ENCODE measurements at places on chromosomes 3 and 15.
A peak's percentile ranks its signal among the peaks of the same experiment; 100 is the strongest.

- no peak for DNase-seq
Observed at GRCh38 chr15:44529864-44530604, 6.9 kb upstream of the EIF3J start.

GRCh38 chr3:42732196-42732828 lies 29.7 kb upstream of the HHATL start:
- no peak for DNase-seq

DNA sequence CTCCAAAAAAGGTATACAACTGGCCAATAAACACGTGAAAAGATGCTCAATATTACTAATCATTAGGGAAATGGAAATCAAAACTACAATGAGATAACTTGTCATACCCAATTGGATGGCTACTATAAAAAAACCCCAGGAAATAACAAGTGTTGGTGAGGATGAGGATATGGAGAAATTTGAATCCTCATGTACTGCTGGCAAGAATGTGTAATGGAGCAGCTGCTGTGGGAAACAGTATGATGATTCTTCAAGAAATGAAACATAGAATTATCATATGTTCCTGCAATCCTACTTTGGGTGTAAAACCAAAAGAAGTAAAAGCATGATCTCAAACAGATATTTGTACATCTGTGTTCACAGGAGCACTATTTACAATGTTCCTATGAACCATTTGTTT lies 67.4 kb downstream of the RPLP1 start:
- no peak for DNase-seq

DNA sequence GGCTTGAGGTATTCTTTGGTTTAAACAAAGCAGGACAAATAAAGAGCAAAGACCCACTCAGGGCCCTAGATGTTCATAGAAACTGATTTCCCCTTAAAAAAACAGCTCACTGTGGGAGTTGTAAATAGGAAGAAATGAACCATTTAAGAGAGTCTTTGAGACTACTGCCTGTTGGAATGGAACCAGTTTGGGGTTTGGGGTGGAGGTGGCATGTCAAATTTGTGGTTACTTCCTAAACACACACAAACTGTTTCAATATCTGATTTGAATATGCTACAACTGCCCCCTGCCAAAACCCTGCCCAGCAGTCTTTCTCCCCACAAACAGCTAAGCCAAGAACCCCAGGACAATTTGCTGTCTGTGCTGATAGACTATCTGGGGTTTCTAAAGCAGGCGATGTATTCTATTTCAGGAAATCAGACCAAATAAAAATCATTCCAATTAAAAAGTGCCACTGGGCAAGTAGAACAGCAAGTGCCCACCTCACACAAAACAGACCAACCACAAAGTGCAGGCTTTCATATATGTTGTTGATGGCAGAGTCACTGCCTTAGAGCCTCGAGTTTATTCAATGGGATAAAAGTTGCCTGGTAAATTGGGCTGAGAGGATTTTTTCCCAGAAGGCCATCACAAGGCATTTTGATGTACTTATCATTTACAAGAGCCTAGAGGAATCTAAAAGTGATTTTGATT lies 293.9 kb upstream of the PROK2 start:
- DNase-seq: no peak

DNA sequence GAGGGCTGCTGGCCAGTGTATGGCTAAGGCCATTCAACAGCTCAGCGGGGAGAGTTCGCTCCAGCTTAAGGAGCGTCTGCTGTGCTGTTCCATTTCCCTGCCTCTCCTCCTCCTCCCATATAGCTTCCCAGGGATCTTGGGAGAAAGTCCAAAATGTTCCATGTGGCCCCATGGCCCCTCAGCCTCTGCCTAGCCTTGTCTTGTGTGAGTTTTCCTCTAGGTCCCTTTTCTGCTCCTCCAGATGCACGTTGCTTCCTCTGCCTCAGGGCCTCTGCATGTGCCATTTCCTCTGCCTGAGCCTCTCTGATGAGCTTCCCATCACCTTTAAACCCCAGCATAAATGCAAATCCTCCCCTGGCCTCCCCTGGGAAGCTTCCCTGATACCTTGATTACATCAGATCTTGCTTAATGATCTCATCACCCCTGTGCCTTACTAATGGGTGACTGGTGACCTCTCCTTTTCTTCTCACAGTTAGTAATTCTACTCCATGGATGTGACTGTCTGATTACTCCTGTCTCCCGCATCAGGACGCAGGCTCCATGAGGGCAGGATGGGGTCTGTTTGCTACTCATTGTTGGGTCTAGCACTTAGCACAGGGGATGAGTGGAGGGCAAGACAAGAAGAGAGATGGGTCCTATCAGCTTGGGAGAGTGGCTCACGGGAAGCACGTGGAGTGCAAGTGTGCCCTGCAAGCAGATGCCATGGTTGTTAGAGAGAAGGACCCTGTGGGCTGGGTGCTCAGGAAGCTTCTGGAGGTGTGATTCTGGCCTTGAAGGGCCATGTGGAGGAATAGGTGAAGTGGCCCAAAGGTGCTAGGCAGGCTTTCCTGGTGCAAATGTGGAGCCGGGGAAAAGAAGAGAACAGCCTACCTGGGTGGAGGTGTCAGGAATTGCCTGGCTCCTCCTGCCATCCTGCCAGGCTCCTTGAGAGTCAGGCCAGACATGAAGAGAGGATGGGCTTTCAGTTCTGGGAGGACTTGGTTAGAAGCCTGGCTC lies 23.8 kb downstream of the ITGA11 start:
- DNase-seq: no peak

- no peak for DNase-seq
Observed at GRCh38 chr3:105950881-105951600, 82.2 kb upstream of the CBLB start.

GRCh38 chr3:117874904-117875874 lies 1159.5 kb downstream of the IGSF11 start:
- no peak for DNase-seq

DNA sequence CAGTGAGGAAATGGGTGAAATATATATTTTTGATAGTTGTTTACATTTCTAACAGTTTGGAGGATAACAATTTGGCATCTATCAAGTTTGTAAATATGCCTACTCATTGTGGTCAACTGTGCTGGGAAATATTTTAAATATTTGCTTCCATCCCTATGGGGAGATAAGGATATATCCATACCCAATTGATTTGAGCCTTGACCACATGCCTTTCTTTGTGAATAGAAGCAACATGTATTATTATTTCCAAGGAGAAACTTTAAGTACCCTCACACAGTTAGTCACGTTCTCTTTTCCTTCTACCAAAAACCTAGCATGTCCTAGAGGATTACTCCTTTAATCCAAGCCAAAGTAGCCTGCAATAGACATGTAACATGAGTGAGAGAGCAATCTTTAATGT lies 245.4 kb upstream of the CBLB start:
- no peak for DNase-seq

DNA sequence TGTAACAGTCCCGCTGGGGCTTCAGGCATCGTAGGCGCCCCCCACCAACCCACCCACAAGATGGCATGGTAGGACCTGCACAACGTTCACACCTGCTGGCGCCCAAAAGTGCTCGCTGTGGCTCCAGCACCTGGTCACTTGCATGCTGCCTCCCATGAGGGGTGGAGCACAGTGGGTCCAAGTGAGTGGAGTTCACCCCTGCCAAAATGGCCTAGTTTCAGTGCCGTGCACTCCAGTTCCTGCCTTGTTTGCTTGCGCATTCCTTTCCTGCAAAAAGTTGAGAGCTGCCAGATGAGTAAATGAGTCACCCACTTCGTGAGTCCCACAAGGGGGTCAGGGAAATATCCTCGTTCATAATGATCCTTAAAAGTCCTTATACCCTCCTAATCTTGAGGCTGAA lies 788.7 kb upstream of the DPPA4 start:
- DNase-seq: no peak

- no peak for DNase-seq
Observed at GRCh38 chr3:139480585-139480984, 4.3 kb upstream of the RBP2 start.

GRCh38 chr15:69577397-69577796 lies 124.8 kb downstream of the RPLP1 start:
- no peak for DNase-seq

GRCh38 chr15:79944622-79945021 lies 26.4 kb downstream of the BCL2A1 start:
- DNase-seq: no peak

DNA sequence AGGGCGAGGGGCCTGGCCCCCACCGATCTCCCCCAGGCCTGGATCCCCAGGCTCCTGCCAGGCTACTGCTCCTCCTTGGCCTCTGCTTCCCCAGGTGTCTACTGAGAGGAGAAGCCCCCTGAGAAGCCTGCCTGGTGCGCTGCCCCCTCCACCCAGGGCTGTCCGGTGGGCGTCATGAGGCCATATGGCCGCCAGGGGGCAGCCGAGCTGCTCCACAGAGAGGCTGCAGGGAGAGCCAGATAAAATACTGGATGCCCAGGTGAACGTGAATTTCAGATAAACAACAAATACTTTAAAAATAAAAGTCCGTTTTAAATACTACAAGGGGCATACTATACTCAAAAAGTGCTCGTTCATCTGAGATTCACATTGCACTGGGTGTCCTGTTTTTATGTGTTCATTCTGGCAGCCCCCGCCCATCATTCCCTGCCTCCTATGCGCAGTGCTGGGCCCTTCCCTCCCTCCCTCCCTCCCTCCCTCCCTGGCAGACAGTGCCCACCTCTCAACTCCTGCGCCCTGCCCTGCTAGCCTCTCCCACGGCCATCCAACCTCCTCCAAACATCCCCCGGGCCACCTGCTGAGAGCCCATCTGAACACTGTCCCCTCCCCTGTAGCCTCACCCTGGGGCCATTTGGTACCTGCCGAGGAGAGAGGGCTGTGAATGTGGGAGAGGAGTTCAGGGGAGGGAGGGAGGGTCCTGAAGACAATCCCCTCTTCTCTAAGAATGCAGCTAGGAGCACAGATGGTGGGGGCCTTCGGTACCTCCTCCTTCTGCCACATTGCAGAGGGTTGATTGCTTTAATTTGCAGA lies 29.6 kb downstream of the PSTPIP1 start:
- peak; percentile 13 for DNase-seq

DNA sequence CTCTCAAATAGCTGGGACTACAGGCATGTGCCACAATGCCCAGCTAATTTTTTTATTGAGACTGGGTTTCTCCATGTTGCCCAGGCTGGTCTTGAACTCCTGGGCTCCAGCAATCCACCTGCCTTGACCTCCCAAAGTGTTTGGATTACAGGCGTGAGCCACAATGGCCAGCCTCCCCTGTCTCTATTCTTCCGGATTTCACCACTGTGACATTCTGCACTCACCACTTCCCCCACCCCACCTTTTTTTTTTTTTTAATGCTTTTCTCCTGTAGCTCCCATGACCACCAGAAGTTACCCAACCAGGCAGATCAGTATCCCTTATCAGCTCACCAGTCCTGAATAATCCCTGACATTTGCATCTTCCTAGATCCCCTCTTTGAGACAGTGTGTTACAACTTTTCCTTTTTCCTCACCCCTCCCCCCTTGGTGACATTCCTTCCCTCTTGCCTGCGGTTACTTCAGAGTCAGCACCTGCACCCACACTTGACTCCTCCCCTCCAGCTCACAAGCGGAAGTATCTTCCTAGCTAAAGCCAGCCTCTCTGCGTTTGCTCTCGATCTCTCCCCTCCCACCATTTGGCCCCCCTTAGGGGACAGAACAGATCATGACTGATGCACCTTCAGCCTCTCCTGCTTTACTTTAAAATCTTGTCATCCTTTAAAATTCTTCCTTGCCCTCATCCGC lies 13.5 kb upstream of the ZNF592 start:
- DNase-seq: no peak

DNA sequence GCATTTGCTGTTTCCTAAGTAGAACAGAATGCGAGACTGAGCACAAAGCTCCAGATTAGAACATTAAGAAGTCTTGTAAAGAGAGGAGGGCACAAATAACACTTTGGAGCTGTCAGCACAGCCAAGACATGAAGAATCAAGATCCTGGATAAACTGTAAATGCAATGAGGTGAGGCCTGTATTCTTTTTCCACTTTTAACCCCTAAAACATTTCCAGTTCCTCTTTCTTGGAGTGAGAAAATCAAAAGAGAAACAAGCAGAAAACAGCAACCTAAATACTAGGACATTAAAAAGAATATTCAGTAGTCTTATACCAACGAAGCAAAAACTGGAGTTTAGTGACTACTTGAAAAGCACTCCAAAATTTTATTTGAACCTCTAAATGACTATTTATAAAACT lies 204.3 kb downstream of the ZBTB20 start:
- no peak for DNase-seq

Measured in NCI-H1105 (cell line).